ENCODE measurements at places on chromosomes 6 and 20. TPM values are rescaled to one million over a fixed set of nuclear protein-coding genes. Genes with fewer than 3 reads are reported as not detected.

GRM1 gene
- polyA plus RNA-seq, result not detected

EPB41L1 gene
- polyA plus RNA-seq, result 0.69 TPM

GSTA2 gene
- polyA plus RNA-seq, result not detected

OPRL1 gene
- 0.14 TPM for polyA plus RNA-seq

CCN6 gene
- polyA plus RNA-seq, result 0.06 TPM

BMP2 gene
- 3.3 TPM for polyA plus RNA-seq

OSER1 gene
- polyA plus RNA-seq, result 33.1 TPM

RCAN2 gene
- not detected for polyA plus RNA-seq

NECAB3 gene
- 5.1 TPM for polyA plus RNA-seq

FAM50B gene
- 9.4 TPM for polyA plus RNA-seq

PRSS35 gene
- not detected for polyA plus RNA-seq

KLHDC3 gene
- polyA plus RNA-seq, result 46.3 TPM

ROS1 gene
- 0.03 TPM for polyA plus RNA-seq

TCF15 gene
- polyA plus RNA-seq, result not detected

Measured in foreskin keratinocyte (primary cell).